ENCODE measurements at places on chromosomes 7 and 10.

DNA sequence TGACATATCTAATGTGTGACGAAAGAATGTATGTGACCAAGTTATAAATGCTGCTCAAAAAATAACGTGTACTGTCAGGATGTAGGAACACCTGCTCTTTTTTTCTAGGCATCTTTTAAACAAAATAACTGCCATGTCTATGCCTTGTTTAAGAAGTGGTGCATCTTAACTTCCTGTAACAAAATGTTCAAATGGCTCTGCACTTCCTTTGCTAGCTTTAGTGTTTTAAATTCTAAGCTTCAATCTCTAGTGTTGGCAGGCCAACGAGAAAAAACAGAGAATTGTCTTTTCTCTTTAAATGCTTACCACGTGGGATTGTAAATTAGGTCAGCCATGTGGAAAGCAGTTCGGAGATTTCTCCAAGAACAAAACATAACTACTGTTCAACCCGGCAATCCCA, 14.6 kb upstream of the PDSS1 start:
- peaks cover 18% of the 10 kb centered on the region for H3K4me1 ChIP-seq
- no peak overlapping the region for H3K27ac ChIP-seq
- no peak overlapping the region for H3K4me3 ChIP-seq
- H3K27me3 ChIP-seq: no peaks in the 10 kb centered on the region
- no peak for DNase-seq
- H3K36me3 ChIP-seq: no peaks in the 10 kb centered on the region

DNA sequence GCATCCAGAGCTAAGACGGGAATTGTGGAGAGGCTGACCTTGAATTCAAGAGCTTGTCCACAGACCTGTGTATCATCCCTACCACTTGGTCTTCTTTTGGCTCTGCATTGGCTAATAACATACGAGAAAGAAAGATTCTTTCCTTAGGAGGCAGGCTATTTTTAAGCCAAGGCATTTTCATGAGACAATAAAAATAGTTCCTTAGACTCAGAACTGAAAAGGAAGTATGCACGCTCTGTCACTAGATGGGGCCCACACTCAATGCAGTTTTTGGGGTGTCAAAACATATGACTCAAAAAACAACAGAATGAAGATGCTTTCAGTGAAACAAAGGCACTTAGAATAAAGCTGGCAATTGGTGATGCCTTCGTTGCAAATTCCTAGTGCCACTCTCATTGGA, 265.9 kb upstream of the DGKB start:
- H3K27ac ChIP-seq: no peak overlapping the region
- H3K4me1 ChIP-seq: no peaks in the 10 kb centered on the region
- H3K27me3 ChIP-seq: no peaks in the 10 kb centered on the region
- H3K4me3 ChIP-seq: no peak overlapping the region
- H3K36me3 ChIP-seq: no peaks in the 10 kb centered on the region

GRCh38 chr7:155108144-155108901, 38.2 kb downstream of the HTR5A start:
- no peaks in the 10 kb centered on the region for H3K4me1 ChIP-seq
- no peak for DNase-seq
- H3K27ac ChIP-seq: no peak overlapping the region
- H3K27me3 ChIP-seq: peaks cover 10% of the 10 kb centered on the region
- no peaks in the 10 kb centered on the region for H3K36me3 ChIP-seq

DNA sequence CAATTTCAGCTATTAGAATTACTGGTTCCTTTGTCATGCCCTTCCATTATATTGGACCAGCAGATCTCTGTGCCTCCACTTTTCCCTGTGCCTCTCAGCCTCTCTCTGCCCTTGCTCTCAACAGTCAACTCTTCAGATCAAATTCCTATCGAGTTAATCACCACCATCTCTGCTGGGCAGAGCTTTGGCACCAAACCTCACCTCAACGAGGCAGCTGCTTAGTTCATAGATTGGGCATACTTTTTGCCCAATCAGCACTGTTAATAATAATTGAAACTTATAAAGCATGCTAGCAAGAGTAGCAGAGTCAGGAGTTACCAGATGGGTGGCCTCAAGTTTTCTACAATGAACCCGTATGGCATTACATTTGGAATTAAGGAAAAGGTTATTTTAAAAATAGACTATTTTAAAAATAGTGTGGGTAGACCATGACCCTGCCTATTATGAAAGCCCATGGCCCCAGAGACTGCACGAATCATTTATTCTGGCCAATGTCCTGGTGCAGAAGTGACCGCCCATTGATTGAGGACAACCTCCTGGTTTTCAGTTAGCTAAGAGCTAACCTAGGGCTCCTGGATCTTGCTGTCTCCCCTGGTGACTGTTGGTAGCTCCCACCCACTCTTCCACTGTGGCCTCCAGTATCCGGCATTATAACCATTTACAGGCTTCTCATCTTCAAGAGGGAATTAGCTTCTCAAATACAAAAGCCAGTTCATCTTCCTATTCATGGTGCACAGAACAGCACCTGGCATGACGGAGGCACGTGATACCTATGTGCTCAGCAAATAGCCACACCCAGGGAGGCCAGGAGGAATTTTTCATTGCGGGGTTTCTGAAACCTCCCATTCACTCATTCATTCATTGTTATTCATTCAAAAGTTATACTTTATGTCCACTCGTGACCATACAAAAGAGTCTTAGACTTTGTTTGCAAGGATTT, 265.4 kb downstream of the INHBA start:
- H3K36me3 ChIP-seq: no peaks in the 10 kb centered on the region
- DNase-seq: no peak
- no peak overlapping the region for H3K4me3 ChIP-seq
- H3K4me1 ChIP-seq: no peaks in the 10 kb centered on the region
- no peak overlapping the region for H3K27ac ChIP-seq

GRCh38 chr10:89900554-89900953, 199.2 kb downstream of the KIF20B start:
- H3K27ac ChIP-seq: no peak overlapping the region
- H3K4me1 ChIP-seq: no peaks in the 10 kb centered on the region
- H3K36me3 ChIP-seq: no peaks in the 10 kb centered on the region
- no peak overlapping the region for H3K4me3 ChIP-seq
- H3K27me3 ChIP-seq: peaks cover 3% of the 10 kb centered on the region
- no peak for DNase-seq

DNA sequence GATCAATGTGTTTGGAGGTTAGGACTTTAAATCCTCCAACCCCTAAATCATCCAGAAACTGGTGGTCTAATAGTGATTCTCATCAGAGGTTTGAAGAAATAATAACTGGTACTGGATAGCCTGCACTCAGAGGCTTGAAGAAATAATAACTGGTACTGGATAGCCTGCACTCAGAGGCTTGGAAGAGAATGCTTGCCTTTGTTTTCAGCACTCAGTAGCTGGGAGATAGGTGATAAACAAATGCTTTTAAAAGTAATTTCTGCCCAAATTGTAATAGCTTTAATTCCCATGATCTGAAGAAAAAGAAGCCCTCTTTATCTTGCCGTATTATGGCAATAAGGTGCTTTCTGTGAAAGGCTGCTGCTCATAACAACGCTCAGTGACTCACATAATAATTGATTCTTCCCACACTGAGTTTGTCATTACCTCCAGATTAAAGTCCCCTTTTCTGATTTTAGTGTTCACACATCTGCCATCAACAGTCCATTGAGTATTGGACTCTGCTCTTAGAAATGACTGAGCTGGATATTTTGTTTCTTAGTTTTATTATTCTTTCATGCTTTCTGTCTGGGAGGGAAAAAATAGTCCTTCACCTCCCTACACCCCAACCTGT, 112.3 kb upstream of the PHYHIPL start:
- no peak for DNase-seq
- no peaks in the 10 kb centered on the region for H3K4me1 ChIP-seq
- H3K4me3 ChIP-seq: no peak overlapping the region
- H3K36me3 ChIP-seq: no peaks in the 10 kb centered on the region
- no peaks in the 10 kb centered on the region for H3K27me3 ChIP-seq
- no peak overlapping the region for H3K27ac ChIP-seq

DNA sequence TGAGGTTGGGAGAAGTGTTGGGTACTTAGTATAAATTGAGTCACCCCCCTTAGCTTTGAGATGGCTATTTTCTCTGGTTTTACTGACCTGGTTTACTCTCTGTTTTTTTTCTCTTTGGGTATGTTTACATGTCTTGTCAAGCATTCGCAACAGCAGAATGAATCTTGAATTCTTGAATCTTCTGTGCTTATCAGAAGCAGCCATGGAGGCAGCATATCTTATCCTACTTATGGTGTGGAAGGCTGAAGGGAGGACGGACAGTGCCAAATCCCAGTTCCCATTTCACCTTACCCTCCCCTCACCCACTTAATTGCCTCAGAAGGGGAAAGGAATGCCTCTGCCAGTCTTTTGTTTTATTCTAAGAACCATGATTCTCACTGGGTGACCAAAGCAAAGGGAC, 3.7 kb downstream of the SND1 start:
- H3K27me3 ChIP-seq: no peaks in the 10 kb centered on the region
- peaks cover 52% of the 10 kb centered on the region for H3K36me3 ChIP-seq
- no peak overlapping the region for H3K4me3 ChIP-seq
- no peak for DNase-seq
- peaks cover 59% of the 10 kb centered on the region for H3K4me1 ChIP-seq

DNA sequence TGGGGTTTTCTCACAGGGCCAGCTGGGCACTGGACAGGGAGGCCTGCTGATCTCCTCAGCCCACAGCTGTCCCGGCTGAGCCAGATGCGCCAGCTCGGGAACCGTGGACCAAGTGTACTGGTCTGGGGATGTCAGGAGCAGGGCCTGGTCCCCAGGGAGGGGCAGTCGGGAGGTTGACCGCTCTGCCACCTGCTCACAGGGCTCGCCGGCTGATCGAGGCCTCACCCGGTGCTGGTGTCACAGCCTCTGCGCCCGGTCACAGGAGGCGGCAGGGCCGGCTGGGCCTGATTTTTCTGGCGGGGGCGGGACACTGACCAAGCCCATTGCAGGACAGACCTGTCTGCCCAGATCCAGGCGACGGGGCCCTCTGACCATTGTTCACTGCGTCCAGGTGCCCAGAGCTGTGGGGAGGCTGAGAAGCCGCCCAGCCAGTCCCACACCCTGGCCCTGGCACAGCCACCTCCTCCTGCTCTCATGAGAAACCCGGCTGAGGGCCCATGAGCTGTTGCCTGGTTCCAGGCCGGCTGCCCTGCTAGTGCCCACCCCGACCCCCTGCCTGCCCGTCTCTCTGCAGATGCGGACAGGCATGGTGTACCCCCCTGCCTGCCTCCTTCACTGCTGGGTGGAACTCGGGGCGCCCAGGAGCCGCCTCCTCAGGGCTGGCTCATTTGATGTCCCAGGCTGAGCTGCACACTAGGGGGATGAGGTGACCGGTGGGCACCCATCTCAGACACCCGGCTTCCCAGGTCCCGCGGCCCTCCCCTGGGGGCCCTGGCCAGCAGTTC, 3.0 kb upstream of the TMEM184A start:
- no peaks in the 10 kb centered on the region for H3K36me3 ChIP-seq
- no peak overlapping the region for H3K4me3 ChIP-seq
- no peak overlapping the region for H3K27ac ChIP-seq
- DNase-seq: no peak

GRCh38 chr7:118175740-118176139, 8.2 kb upstream of the LSM8 start:
- H3K36me3 ChIP-seq: no peaks in the 10 kb centered on the region
- no peak overlapping the region for H3K27ac ChIP-seq
- DNase-seq: no peak
- H3K4me3 ChIP-seq: no peak overlapping the region
- H3K4me1 ChIP-seq: no peaks in the 10 kb centered on the region
- H3K27me3 ChIP-seq: peaks cover 16% of the 10 kb centered on the region
